ENCODE measurements at places on chromosomes 1 and 21.

DNA sequence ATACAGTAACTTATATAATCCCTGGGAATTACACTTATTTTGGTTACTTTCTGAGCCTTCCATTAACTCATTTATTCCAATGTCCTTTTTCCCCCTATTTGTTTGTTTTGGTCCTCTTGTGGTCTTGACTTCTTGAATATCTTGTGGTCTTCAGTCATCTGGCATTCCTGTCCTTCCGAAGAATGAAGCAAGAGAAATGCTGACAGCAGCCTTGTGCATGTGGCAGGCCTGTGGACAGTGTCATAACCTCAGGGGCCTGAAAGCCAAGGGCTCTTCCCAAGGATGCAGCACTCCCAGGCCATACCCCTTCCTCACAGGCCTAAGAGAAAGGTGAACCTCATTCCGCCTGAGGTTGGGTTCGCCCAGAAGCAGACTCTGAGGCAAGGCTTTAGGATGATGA, 470.2 kb downstream of the DISC1 start:
- no peak for DNase-seq

DNA sequence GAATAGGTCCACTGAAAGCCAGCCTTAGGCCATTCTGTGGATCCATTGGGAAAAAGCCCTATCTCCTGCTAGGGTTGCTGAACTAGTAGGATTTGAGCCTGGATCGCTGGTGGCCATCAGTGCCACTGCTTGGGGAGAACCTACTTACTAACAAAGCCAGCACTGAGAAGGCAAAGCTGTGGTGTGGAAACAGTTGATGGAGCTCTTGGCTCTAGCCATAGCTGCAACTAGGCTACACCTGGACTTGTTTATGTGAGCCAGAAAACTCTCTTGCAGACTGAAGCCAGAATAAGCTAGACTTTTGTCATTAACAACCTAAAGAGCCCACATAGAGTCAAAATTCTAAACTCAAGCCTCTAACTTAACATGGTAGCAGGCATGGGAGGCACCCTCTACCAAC, 20.7 kb downstream of the DAB1 start:
- DNase-seq, result no peak

DNA sequence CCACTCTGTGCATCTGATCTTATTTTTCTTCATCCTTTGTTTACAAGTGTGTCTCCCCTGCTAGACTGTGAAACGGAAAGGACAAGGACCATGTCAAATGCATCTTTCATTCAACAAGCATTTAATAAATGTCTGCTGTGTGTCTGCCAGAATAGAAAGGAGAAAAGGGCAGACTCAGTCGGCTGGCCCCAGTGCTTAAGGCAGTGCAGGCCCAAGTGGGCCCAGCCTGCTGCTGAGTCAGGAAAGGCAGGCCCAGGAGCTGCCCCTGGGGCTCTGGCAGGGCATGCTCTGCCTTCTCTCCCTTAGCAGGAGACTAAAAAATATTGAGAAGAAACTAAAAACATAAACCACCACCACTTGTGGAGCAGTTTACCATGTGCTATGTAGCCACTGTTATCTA, 38.1 kb downstream of the PLEKHA6 start:
- no peak for DNase-seq

- no peak for DNase-seq
Observed at GRCh38 chr21:33228455-33228854, 1.3 kb upstream of the IFNAR2 start.

- no peak for DNase-seq
Observed at GRCh38 chr1:96080925-96081324, 640.7 kb upstream of the PTBP2 start.

GRCh38 chr1:109933856-109934711, 23.4 kb downstream of the CSF1 start:
- DNase-seq, result no peak

DNA sequence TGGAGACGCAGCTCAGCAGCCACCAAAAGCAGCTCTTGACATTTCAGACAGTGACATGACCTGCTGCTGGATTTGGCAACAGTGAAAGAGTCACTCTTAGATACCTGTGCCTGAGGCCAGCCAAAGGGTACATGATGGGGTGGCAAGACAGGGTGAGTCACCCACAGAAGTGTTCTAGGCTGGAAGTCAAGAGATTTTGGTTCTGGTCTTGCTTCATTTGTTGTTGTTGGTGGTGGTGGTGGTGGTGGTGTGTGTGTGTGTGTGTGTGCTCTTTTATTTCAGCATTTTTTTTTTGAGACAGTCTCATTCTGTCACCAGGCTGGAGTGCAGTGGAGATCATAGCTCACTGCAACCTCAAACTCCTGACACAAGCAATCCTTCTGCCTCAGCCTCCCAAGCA, 25.8 kb downstream of the SHISAL2A start:
- DNase-seq, result no peak

- DNase-seq, result no peak
Observed at GRCh38 chr1:34235594-34235993, 58.9 kb downstream of the C1orf94 start.

- DNase-seq, result no peak
Observed at GRCh38 chr1:188350104-188350503, 1521.4 kb downstream of the PLA2G4A start.

GRCh38 chr1:4868521-4868920, 214.1 kb downstream of the AJAP1 start:
- no peak for DNase-seq

DNA sequence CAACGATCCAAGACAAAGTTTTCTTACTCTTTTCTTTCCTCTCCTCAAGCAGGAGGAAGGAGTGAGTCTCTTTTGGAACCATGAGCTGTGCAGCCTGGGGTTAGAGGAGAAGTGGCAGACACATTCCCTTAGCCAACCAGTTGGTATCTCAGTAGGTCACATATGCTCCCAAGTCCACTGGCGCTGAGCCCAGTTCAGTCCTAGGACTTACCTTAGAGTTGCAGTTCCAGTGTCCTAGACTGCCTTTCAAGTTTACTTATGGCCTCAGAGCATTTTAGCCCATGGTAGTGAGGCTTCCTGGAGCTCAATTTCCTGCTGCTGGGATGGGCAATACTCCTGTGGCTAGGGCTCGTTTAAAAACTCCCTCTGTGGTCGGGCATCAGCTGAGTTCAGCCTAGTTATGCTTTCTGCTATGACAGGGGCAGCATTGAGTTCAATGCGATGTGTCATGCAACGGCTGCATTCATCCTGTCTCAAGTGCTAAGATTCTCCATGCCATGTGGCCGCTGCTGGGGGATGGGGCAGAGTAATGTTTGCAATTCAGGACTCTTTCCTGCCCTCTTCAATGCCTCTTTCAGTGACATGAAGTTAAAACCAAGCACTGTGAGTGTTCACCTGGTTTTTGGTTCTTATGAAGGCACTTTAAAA, 103.8 kb downstream of the LRRC7 start:
- DNase-seq, result no peak

DNA sequence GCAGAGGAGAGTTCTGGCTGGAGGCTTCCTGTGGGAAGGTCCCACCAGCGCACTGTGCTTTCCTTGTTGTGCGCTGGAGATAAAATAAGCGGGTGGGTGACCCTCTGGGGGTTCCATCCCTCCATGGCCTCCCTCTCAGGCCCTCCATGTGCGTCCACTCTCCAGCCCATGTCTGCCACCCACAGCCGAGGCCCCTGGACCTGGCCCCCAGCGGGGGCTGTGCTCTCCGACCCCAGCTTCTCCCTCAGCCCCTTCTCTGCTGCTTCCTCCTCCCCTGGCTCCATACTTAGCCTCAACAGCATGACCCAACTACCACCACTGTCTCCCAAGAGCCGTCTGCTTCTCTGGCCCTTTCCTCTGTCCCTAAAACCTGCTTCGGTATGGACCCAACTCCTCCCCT, 61.4 kb downstream of the GNG4 start:
- DNase-seq, result no peak

DNA sequence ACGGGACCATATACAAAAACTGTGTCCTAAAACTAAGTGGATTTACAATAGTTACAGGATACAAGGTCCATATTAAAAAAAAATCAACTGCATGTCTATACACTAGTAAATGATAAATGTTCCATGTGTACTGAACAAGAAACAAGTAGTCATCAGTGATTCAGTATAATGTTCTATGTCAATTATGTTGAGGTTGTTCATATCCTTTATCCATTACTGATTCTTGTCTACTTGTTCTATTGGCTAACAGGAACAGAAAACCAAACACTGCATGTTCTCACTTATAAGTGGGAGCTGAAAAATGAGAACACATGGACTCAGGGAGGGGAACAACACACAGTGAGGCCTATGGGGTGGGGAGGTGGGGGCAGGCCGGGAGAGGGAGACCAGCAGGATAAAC, 90.5 kb downstream of the CDC42BPA start:
- DNase-seq, result no peak

- no peak for DNase-seq
Observed at GRCh38 chr1:116912846-116913245, 3.1 kb downstream of the PTGFRN start.

- DNase-seq, result no peak
Observed at GRCh38 chr1:37949524-37950152, 2.8 kb upstream of the INPP5B start.

DNA sequence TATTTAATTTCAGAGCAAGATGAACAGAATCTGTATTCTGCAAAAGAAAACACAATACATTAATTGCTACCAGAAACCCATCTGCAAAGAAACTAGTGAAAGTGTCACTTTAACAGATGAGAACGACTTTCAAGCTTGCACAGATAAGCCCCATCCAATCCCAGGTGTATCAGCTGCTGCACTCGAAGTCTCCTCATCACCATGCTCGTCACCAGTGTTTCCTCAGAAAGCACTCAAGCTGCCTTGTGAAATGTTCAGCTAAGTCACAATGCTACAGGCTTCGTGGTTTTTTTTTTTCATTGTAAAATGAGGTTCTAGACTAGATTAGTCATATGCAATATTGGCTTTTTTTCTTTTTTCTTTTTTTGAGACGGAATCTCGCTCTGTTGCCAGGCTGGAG, 3.3 kb upstream of the TOMM20 start:
- no peak for DNase-seq

GRCh38 chr1:59601041-59601441, 213.7 kb upstream of the HOOK1 start:
- DNase-seq, result no peak

GRCh38 chr1:12179111-12179519, 12.3 kb downstream of the TNFRSF1B start:
- no peak for DNase-seq

GRCh38 chr1:168300626-168301025, 19.9 kb downstream of the TBX19 start:
- no peak for DNase-seq

GRCh38 chr1:167122568-167122967, 28.7 kb downstream of the STYXL2 start:
- no peak for DNase-seq

DNA sequence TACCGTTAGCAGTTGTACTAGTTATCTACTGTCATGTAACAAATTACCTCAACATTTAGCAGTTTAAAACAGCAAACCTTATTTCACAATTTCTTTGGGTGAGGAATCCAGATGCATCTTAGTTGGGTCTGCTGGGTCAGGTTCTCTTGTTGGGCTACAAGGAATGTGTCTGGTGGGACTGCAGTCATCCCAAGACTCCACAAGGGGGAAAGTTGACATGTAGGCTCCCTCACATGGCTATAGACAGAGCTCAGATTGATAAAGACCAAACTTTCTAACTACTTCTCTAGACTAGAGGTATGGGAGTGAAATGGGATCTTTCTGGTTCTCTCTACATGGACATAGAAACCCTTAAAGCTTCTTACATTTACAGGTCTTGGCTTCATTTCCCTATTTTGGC, 160.9 kb downstream of the UCK2 start:
- DNase-seq, result no peak

- DNase-seq, result no peak
Observed at GRCh38 chr1:116717318-116717717, 36.9 kb upstream of the CD2 start.

DNA sequence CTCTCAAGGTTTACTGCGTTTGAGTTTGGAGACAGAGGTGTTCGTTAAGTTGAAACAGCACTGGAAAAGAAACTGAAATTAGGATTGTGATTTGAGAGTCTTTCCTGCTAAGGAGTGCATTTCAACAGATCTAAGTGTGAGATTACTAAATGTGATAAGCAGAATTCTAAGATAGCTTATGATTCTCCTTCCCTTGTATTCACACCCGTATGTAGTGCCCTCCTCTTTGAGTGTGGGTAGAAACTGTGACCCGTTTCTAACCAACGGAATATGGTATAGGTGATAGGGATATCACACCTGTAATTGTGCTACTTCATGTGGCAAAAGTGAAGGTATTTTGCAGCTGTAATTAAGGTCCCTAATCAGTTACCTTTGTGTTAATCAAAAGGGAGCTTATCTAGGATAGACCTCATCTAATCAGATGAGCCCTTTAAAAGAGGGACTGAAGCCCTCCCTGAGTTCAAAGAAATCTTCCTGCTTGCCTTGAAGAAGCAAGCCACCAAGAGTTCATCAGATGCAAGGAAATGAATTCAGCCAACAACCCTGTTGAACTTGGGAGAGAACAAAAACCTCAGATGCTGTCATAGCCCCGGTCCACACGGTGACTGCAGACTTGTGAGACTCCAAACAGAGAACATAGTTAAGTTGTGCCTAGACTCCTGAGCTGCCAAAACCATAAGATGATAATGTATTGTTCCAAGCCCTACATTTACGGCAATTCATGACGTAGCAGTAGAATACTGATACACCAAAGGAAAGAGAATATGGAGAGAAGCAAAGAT, 12.6 kb upstream of the IL12RB2 start:
- no peak for DNase-seq

GRCh38 chr1:66520655-66521054, 13.3 kb upstream of the SGIP1 start:
- DNase-seq, result no peak

DNA sequence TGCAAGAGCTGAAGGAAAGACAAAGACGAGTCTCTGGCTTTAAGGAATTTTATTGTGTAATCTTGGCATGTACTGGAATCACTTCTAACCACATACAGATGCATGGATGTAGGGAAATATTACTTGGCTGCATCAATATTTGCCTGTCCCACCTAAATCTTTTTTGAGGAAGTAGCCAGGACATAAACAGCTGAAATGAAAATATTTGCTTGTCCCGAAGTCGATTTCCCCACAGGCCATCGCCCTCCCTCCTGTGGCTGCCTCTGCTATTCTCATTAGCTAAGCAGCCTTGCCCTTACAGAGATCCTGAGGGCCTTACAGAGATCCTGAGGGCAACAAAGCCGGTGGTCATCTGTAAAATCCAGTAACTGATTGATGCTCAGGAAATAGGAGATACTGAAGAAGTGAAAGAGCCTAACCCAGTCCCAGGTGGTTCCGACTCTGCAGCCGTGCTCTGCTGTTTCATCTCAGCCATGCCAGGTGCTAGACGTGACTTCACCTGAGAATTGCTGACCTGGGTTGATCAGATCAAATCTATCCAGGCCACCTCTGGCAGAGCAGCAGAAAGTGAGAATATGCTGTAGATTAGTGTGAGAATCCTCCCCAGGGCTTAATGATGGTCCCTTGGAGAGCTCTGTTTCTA, 25.5 kb downstream of the MAN1C1 start:
- no peak for DNase-seq

- no peak for DNase-seq
Observed at GRCh38 chr1:171985639-171986038, 144.3 kb downstream of the DNM3 start.

GRCh38 chr1:37284053-37284452, 190.3 kb upstream of the ZC3H12A start:
- DNase-seq, result no peak

GRCh38 chr1:101198842-101199636, 37.8 kb upstream of the S1PR1 start:
- no peak for DNase-seq
